ENCODE measurements at places on chromosomes 5 and 9.

- DNase-seq = peak; percentile 1
These were observed 97.4 kb downstream of the OSTF1 start for GRCh38 chr9:75185585-75186170.

GRCh38 chr5:1438871-1439270 lies 6.4 kb downstream of the SLC6A3 start:
- DNase-seq = no peak

DNA sequence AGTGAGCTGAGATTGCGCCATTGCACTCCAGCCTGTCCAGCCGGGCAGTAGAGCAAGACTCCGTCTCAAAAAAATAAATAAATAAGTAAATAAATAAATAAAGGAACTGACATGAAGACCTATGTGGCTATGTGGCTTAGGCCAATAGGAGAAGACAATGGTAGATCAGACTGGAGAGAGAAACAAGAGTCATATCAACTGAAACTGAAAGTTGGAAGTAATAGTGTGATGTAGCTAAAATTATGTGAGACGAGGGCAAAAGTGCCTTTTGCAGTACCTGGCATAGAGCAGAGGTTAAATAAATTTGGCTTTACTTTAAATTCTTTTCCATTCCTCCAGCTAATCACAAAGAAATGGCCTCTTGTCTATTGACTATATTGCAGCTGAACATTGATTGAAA lies 7.3 kb downstream of the FBP2 start:
- no peak for DNase-seq

- no peak for DNase-seq
These were observed 5.2 kb downstream of the RXRA start for GRCh38 chr9:134331186-134332025.

- no peak for DNase-seq
These were observed 525.1 kb downstream of the TAF11L14 start for GRCh38 chr5:18159331-18159730.

- no peak for DNase-seq
These were observed 125.4 kb upstream of the VLDLR start for GRCh38 chr9:2496169-2496568.

- no peak for DNase-seq
These were observed 139.2 kb upstream of the LHFPL2 start for GRCh38 chr5:78787783-78788182.

GRCh38 chr5:139079225-139079990 lies 118.8 kb downstream of the SIL1 start:
- DNase-seq = no peak

DNA sequence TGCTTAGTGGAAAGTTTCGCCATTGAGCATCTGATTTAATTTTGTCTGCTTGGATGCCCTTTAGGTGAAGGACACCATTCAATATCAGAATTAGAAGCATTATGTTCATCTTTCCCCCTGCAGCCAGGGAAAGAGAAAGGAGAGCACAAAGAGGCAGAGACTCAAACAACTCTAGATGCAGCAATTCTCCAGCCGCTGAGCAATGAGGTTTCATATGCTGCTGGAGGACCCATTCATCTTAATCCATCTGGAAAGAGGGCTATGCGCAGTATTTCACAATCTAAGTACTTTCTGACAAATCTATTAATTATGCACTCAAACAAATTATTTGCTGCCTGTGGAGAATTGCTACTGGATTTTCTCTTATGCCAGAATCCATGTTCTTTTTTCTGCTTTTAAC lies 527.0 kb upstream of the TUSC1 start:
- no peak for DNase-seq

GRCh38 chr9:137168573-137168903 lies 1.3 kb downstream of the LRRC26 start:
- no peak for DNase-seq

GRCh38 chr9:27528886-27529315 lies 713 bp downstream of the MOB3B start:
- no peak for DNase-seq

- no peak for DNase-seq
These were observed 8.9 kb downstream of the DAB2IP start for GRCh38 chr9:121660367-121660766.

GRCh38 chr5:153807801-153808200 lies 230.9 kb downstream of the FAM114A2 start:
- DNase-seq = no peak

GRCh38 chr5:138952962-138953361 lies 77.8 kb upstream of the LRRTM2 start:
- DNase-seq = no peak

- no peak for DNase-seq
These were observed 48.2 kb downstream of the PDE8B start for GRCh38 chr5:77258652-77259051.
